ENCODE measurements at places on chromosomes 2 and 18. TPM values are rescaled to one million over a fixed set of nuclear protein-coding genes. Genes with fewer than 3 reads are reported as not detected.

- peaks cover 18% of the 10 kb centered on the region for H3K27me3 ChIP-seq
- no peak overlapping the region for H3K4me3 ChIP-seq
- H3K36me3 ChIP-seq: no peaks in the 10 kb centered on the region
These were observed 34.3 kb downstream of the MRPL44 start for GRCh38 chr2:223991611-223992010.

DNA sequence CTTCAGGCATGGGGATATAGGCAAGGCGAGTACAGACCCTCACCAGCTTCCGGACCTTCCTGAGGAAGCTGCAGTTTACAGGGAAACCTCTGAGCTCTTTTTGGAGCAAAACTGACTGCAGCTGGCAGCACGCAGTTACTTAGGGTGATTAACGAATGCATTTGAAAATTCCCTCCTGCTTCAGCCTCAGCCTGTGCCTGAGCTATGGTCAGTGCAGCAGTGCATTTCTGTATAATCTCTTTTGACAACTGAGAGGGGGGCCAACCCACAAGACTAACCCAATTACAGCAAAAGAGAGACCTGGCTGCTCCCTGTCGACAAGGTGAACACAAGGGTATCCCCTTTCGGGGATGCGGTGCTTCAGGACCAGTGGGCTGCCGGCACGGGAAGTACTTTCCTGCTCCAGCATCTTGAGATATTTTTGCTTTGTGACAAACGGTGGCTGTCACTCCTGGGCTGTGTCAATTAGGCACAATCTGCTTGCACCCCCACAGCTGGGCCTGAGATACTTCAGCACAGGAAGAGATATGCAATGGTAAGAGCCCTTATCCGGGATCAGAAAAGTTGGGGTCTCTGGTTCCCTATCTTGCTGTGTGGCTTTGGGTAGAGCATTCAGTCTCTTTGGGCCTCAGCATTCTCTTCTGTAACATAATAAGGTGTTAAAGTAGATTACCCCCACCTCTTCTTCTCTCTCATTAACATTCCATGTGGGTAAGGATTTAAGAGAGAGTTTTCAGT, 141.0 kb downstream of the TMEM17 start:
- H3K27ac ChIP-seq: no peak overlapping the region
- no peak overlapping the region for H3K4me3 ChIP-seq
- H3K4me1 ChIP-seq: peaks cover 3% of the 10 kb centered on the region

DNA sequence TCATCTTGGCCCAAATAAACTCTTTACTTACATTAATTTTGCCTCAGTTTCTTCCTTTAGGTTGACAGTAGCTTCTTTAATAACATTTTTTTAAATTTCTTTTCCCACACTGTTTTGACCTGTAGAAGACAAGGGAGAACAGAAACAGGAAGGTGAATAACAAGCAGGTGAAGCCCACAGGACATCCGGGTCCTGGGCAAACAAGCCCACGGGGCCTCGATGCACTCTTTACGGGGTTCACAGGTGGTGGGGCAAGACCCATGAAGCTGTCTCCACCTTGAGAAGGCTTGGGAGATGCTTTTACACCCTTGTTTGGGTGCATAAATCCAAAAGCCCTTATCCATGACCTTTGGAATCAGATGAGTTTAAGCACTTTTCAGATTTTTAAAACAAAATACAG, 301.0 kb upstream of the MGAT5 start:
- no peaks in the 10 kb centered on the region for H3K36me3 ChIP-seq
- H3K27ac ChIP-seq: no peak overlapping the region
- H3K27me3 ChIP-seq: no peaks in the 10 kb centered on the region
- DNase-seq: no peak
- H3K4me3 ChIP-seq: no peak overlapping the region

Gene SKA1
- 38.1 TPM for total RNA-seq

Gene AGXT
- 0.18 TPM for total RNA-seq

GRCh38 chr2:202377207-202377761, 1.2 kb downstream of the BMPR2 start:
- no peaks in the 10 kb centered on the region for H3K36me3 ChIP-seq
- DNase-seq: peak; percentile 17
- no peaks in the 10 kb centered on the region for H3K27me3 ChIP-seq
- H3K27ac ChIP-seq: peak overlapping the region; percentile 85
- peak overlapping the region; percentile 80 for H3K4me3 ChIP-seq
- peaks cover 23% of the 10 kb centered on the region for H3K4me1 ChIP-seq

DNA sequence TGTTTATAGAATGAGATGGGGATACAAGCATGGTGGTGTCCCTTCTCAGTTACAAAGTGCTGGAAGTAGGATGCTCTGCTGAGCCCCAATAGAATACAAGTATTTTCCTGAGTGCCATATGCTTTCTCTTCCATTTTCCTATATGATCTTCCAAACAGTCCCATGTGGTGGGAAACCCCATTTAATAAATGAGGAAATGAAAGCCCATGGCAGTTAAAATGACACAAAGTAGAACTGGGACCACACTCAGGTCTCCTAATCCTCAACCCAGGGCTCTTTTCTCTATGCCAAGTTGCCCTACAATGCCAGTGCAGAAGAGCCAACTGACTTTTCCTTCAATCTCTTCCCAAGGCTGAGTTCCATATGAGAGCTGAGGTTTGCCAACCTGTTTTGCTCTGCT, 210.2 kb upstream of the FBXO11 start:
- H3K27me3 ChIP-seq: no peaks in the 10 kb centered on the region
- no peaks in the 10 kb centered on the region for H3K36me3 ChIP-seq
- peaks cover 24% of the 10 kb centered on the region for H3K4me1 ChIP-seq
- no peak overlapping the region for H3K4me3 ChIP-seq
- H3K27ac ChIP-seq: no peak overlapping the region
- DNase-seq: no peak

DNA sequence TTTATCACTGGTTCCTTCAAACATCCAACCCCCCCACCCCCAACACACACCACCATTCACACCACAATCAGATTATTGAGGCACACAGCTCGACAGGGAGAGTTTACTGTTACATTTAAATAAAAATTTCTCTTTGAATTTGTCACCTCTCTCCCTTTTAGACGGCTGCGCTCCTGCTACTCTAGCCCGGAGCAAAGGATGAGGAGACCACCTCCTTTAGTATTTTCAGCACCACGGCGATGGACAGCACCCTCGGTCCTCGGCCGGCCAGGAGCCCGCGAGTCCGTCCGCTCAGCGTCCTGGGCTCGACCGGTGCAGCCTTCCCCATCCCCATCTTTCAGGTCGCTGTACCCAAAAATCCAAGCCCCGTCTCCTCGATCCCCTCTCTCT, 892 bp downstream of the CELF4 start:
- H3K4me3 ChIP-seq: no peak overlapping the region
- peak; percentile 49 for DNase-seq
- H3K27me3 ChIP-seq: peaks cover 4% of the 10 kb centered on the region
- H3K27ac ChIP-seq: no peak overlapping the region

GRCh38 chr2:31341351-31341750, 73.2 kb downstream of the XDH start:
- no peak for DNase-seq
- H3K4me1 ChIP-seq: no peaks in the 10 kb centered on the region
- no peak overlapping the region for H3K4me3 ChIP-seq

DNA sequence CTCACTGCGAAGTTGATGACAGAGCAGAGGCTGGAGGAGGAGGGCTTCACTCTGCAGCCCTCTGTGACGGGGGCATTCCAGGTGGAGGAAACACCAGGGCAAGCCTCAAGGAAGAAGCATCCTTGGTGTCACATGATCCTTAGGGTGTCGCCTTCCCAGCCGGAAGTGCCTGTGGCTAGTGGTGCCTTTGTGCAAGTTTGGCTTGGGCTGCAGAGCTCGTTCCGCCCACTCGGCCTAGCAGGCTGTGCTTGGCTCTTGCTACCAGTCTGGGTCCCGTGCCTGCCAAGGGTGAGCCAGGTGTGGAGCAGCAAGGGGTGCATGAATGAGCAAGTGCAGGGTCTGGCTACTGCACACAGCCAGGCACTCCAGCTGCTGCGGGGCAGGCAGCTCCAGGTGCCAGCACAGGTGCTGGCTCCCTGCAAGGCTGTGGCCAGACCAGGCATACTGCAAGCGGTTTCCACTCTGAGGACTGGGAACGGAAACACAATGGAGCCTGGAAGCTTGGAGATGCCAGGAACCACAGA, 325.3 kb upstream of the SMIM21 start:
- no peaks in the 10 kb centered on the region for H3K4me1 ChIP-seq
- no peaks in the 10 kb centered on the region for H3K27me3 ChIP-seq
- H3K27ac ChIP-seq: no peak overlapping the region
- no peak overlapping the region for H3K4me3 ChIP-seq
- no peak for DNase-seq

Measured in K562 (cell line).